ENCODE measurements at places on chromosomes 11 and 22. TPM values are rescaled to one million over a fixed set of nuclear protein-coding genes. Genes with fewer than 3 reads are reported as not detected.

DNA sequence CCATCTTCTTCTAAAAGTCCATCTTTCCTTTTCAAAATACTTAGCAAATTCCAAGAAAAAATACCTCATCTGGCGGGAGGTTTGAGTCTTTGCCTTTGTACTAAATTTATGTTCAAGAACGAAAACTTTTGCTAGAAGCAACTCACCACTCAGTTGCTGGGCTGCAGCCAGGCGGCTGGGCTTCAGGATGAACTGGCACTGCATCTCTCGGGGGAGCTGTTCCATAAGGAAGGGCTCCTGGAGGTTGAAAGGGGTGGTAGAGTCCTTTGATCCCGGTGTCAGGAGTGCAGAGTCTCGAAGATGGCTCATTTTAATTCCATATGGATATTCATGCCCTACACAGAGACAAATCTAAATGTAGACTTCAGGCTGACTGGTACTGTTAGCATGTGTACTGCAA, 105.8 kb downstream of the ARHGAP20 start:
- peaks cover 3% of the 10 kb centered on the region for H3K36me3 ChIP-seq
- H3K27me3 ChIP-seq: no peaks in the 10 kb centered on the region
- no peaks in the 10 kb centered on the region for H3K4me1 ChIP-seq
- H3K4me3 ChIP-seq: no peak overlapping the region
- no peak for DNase-seq

DNA sequence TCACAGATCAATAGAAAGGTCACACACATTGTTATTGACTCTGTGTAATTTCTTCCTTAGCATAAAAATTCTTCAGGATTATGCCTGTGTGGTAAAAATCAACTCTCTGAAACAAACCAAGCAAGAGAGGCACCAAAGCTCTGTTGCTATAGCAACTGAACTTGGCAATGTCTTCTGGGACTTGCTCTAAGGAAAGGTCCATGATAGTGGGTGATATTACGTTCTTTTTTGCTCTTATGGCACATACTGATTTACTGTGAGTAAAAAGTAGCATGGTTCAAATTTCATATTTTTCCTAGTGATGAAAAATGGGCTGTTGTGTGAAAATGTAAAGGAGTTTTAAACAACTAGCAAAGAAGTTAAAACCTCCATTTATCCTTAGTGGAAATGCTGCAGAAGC, 66.4 kb downstream of the SVIP start:
- no peaks in the 10 kb centered on the region for H3K27me3 ChIP-seq
- H3K4me3 ChIP-seq: no peak overlapping the region
- no peaks in the 10 kb centered on the region for H3K4me1 ChIP-seq
- no peaks in the 10 kb centered on the region for H3K36me3 ChIP-seq
- no peak overlapping the region for H3K27ac ChIP-seq

GRCh38 chr11:69081180-69081579, 32.4 kb downstream of the TPCN2 start:
- H3K27me3 ChIP-seq: no peaks in the 10 kb centered on the region
- no peak overlapping the region for H3K27ac ChIP-seq
- DNase-seq: no peak
- no peak overlapping the region for H3K4me3 ChIP-seq

The CCDC73 gene
- total RNA-seq: not detected

DNA sequence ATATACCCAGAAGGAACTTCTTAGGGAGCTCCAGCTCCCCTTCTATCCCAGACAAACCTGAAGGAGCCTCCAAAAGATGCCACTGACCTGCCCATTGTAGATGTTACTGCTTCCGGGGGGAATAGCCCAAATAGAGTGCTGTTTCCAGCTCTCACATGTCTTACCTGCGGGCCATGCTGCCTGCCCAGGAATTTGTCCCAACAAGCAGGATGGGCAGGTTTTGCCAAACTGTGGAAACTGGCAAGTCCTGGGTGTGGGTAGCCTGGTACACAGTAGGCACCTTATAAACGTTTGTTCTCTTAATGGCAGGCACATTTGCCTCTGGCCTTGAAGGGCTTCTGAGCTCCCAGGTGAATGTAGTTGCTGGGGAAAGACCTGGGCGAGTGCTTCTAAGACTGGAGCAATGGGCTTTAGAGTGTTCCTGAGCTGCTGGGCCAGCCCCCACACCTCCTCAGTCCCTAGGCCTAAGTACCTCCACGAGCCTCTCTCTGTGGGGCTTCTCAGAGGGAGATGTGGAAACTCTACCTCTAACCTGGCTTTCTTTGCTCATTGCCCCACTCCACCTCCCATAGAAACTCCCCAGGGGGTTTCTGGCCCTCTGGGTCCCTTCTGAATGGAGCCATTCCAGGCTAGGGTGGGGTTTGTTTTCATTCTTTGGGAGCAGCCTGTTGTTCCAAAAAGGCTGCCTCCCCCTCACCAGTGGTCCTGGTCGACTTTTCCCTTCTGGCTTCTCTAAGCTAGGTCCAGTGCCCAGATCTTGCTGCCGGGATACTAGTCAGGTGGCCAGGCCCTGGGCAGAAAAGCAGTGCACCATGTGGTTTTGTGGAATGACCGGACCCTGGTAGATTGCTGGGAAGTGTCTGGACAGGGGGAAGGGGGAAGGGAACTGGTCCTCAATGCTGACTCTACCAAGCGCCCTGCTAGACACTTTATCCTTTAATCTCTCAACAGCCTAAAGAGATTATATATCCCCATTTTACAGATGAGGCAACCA, 37.2 kb downstream of the LIMK2 start:
- DNase-seq: no peak
- H3K27ac ChIP-seq: no peak overlapping the region
- no peaks in the 10 kb centered on the region for H3K27me3 ChIP-seq
- H3K4me1 ChIP-seq: peaks cover 28% of the 10 kb centered on the region
- peaks cover 1% of the 10 kb centered on the region for H3K36me3 ChIP-seq
- H3K4me3 ChIP-seq: peak overlapping the region; percentile 50

GRCh38 chr11:95279921-95280868, 49.2 kb upstream of the SESN3 start:
- H3K4me1 ChIP-seq: no peaks in the 10 kb centered on the region
- no peak overlapping the region for H3K27ac ChIP-seq
- no peaks in the 10 kb centered on the region for H3K36me3 ChIP-seq
- no peak overlapping the region for H3K4me3 ChIP-seq
- no peak for DNase-seq

- no peaks in the 10 kb centered on the region for H3K27me3 ChIP-seq
- peak; percentile 73 for DNase-seq
- peak overlapping the region; percentile 0 for H3K27ac ChIP-seq
- no peaks in the 10 kb centered on the region for H3K36me3 ChIP-seq
These were observed 102.7 kb upstream of the PARVA start for GRCh38 chr11:12274558-12275197.

The FAM111B gene
- 9.3 TPM for total RNA-seq

DNA sequence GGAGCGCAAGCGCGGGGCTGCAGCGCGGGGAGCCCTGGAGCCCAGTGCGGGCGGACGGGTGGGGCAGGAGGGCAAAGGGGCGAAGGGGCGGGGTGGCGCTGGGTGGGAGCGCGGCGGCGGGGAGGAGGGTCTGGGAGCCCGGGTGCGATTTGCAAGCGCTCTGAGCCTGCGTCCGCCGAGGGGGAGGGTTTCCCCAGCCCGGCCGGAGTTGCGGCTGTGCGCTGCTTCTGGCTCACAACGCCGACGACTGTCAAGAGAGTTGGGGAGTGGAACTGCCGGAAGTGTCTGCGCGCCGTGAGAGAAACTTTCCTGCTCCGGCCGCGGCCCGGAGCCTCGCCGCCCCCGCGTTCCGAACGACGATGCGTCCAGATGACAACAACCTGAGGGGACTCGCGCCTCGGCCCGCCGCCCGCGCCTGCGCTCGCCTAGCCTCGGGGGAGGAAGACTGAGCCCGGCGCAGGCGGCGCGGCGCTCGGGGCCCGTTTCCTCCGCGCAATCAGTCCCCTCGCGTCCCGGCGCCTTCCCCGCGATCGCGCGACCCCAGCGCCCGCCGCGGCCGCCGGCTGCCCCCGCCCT, at the start of gene ARHGAP42:
Gene ARHGAP42, plus strand, starts transcription at position 235 of the 576 bp plus-strand sequence. CDS start 391 bp downstream, outside the sequence.
- H3K27ac ChIP-seq: peak within 1 kb of the TSS; percentile 83
- H3K4me3 ChIP-seq: peak within 1 kb of the TSS; percentile 87
- no peaks in the 10 kb centered on the region for H3K4me1 ChIP-seq
- DNase-seq: peak; percentile 48

The MYRF gene
- total RNA-seq: 1.6 TPM

DNA sequence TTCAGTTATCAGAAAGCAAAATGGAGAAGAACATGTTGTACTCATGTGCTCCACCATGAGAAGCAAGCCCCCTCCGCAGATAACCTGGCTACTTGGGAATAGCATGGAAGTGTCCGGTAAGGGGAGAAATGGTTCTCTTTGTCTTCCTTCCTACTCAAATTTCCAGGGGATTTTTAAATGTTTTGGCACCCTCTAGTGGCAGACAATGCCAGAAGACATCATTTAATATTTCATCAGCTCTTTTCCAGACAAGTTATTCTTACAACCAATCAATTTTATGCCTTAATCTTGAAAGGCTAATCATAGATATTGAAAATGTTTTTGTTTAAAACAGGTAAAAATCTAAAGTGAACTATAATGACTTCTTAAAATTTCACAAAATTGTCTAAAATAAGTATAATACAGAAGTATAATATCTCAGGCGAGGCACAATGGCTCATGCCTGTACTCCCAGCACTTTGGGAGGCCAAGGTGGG, 15.7 kb downstream of the CRTAM start:
- H3K27ac ChIP-seq: no peak overlapping the region
- peak; percentile 84 for DNase-seq
- no peaks in the 10 kb centered on the region for H3K27me3 ChIP-seq
- H3K4me1 ChIP-seq: peaks cover 4% of the 10 kb centered on the region
- H3K36me3 ChIP-seq: no peaks in the 10 kb centered on the region

The CYB5R2 gene
- total RNA-seq: 4.7 TPM

DNA sequence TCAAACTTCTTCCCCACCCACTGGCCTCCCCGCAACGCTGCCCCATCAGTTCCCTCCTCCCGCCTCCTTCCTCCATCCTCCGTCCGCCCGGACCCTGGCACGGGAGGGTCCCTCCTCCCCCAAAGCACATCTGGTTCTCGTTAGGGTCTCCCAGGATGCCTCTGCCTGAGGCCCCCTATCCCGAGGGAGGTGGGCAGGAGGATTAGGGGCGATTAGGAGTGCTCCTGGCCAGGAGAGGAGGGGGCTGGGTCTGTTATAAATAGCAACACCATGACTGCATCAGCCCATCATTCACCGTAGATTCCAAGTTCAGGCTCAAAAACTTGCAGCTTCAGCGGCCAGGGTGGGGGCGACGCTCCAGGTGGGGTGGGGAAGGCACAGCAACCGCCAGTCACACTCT, 10.4 kb downstream of the MYRF start:
- H3K4me3 ChIP-seq: no peak overlapping the region
- no peaks in the 10 kb centered on the region for H3K4me1 ChIP-seq
- no peaks in the 10 kb centered on the region for H3K36me3 ChIP-seq
- H3K27me3 ChIP-seq: no peaks in the 10 kb centered on the region
- no peak for DNase-seq

The ART5 gene
- not detected for total RNA-seq

- no peaks in the 10 kb centered on the region for H3K36me3 ChIP-seq
- H3K4me3 ChIP-seq: no peak overlapping the region
- H3K27me3 ChIP-seq: no peaks in the 10 kb centered on the region
- no peak for DNase-seq
These were observed 14.1 kb downstream of the VWCE start for GRCh38 chr11:61280883-61281580.

- peaks cover 17% of the 10 kb centered on the region for H3K36me3 ChIP-seq
- H3K27me3 ChIP-seq: no peaks in the 10 kb centered on the region
- peaks cover 4% of the 10 kb centered on the region for H3K4me1 ChIP-seq
- H3K4me3 ChIP-seq: peak overlapping the region; percentile 17
- no peak for DNase-seq
These were observed 1.6 kb downstream of the CASP1 start for GRCh38 chr11:105033343-105033742.

DNA sequence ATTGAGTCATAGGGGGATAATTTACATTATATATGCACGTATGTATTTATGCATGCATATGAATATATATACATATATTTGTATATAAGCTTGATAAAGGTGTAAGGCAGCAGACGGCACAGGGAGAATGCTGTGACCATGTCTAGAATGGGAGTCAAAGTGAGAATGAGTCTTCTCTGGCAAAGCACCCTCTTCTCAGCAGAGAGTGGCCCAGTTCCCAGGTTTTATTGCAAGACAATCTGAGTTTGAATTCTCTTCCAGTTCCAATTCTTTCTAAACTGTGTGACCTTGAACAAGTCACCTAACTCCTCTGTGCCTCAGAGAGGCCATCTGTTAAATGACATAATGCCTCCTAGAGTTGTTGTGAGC, 13.8 kb downstream of the EHF start:
- no peak for DNase-seq
- H3K36me3 ChIP-seq: no peaks in the 10 kb centered on the region
- H3K27me3 ChIP-seq: no peaks in the 10 kb centered on the region
- no peaks in the 10 kb centered on the region for H3K4me1 ChIP-seq
- H3K27ac ChIP-seq: no peak overlapping the region

The ADAMTS15 gene
- 3.1 TPM for total RNA-seq

- H3K27me3 ChIP-seq: no peaks in the 10 kb centered on the region
- 0 out of 2 replicates have a peak, but pooled peaks cover 2% of the 10 kb centered on the region for H3K4me1 ChIP-seq
- DNase-seq: no peak
- H3K36me3 ChIP-seq: peaks cover 67% of the 10 kb centered on the region
- H3K4me3 ChIP-seq: no peak overlapping the region
These were observed 7.9 kb downstream of the SF3A1 start for GRCh38 chr22:30348809-30349208.
